Spinal cord (tissue), 10 donors: ENCODE measurements at places on chromosomes 4 and X.

DNA sequence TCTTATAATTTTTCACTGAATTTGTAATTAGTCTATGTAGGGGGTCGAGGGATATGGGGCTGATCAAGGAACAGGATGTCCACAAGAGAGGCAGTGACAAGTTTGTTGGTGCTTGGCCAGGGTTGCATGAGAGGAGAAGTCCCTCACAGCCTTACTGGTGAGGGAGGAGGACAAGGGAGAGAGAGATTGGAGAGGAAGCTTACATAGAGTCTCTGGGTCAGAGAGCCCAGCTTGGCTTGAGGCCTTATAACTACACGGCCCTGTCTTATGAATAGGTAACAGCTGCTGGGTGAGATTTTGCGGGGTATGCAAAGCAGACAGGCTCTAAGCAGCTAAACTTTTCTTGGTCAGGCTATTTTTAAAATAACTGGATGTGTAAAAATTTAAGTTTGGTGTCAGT is 37.9 kb upstream of the OTUD4 start:
- DNase-seq = no peak

- DNase-seq = no peak
Measured at GRCh38 chr4:139419388-139419914, 34.5 kb upstream of the RAB33B start.

DNA sequence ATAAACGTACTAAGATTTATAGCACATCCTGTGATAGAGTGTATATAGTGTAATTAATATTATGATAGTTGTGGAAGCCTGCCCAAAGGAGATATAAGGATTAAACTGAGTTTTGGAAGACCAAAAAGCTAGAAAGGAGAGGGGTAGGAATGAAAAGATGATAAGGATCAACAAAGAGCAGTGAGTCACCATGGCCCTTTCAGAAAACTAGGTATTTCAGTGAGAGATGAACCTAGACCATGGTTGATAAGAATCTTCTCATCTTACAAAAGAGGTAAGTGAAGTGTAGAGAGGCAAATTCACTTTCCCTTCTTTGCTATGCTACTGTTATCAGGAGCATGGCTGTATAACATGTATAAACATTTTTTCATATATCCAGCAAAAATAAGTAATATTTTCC is 133.8 kb upstream of the PLAC1 start:
- no peak for DNase-seq

DNA sequence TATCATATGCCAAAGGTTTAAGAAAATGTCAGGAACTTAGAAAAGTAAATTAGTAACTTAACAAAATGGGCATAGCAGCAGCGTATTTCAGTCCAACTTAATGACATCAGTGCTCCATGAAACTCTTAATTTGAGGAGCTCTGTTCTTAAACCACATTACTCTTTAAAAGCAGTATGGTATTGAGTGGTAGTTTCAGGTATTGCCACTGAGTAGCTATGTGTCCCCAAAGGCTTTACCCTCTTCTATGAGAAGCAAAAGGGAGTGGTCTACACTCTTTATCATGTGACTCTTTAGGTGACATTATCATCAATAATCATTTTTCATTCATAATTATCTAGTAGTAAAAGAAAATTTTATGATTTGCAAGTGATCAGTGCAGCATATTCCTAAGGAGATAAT is 158.3 kb downstream of the STIM2 start:
- DNase-seq = no peak

DNA sequence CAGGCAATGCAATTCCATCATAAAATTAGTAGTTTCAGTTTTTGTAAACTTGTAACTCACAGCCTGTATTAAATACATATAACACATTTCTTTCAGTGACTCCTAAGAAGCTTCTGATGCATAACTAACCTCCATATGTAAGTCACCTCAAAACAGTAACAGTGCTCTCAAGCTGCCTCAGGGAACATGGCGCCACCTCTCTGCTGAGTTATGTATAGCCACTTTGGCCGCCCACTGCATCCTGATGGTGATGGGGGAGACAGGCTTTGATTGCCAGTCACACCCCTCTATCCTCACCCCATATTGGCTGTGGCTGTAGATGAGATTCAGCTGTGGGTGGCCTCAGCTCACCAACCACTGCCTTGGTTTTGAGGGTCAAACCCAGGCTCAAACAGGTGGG is 54.3 kb downstream of the LRBA start:
- DNase-seq = no peak

- DNase-seq = no peak
Measured at GRCh38 chr4:151569650-151570049, 160.7 kb downstream of the FHIP1A start.

DNA sequence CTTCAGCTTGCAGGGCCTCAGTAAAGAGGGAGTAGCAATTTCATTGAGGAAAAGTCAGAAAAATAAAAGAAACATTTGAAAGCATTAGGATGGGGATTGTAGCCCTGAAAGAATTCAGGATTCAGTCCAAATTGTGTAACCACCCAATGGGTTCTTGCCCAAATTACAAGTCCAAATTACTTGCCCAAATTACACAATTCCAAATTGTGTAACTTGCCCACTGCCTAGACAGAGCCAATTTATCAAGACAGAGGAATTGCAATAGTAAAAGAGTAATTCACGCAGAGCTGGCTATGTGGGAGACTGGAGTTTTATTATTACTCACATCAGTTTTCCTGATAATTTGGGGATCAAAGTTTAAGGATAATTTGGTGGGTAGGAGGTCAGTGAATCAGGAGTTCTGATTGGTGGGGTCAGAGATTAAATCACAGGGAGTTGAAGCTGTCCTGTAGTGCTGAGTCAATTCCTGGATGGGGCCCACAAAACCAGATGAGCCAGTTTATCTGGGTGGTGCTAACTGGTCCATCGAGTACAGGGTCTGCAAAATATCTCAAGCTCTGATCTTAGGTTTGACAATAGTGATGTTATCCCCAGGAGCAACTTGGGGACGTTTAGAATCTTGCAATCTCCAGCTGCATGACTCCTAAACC is 18.1 kb upstream of the PAGE5 start:
- DNase-seq = no peak

DNA sequence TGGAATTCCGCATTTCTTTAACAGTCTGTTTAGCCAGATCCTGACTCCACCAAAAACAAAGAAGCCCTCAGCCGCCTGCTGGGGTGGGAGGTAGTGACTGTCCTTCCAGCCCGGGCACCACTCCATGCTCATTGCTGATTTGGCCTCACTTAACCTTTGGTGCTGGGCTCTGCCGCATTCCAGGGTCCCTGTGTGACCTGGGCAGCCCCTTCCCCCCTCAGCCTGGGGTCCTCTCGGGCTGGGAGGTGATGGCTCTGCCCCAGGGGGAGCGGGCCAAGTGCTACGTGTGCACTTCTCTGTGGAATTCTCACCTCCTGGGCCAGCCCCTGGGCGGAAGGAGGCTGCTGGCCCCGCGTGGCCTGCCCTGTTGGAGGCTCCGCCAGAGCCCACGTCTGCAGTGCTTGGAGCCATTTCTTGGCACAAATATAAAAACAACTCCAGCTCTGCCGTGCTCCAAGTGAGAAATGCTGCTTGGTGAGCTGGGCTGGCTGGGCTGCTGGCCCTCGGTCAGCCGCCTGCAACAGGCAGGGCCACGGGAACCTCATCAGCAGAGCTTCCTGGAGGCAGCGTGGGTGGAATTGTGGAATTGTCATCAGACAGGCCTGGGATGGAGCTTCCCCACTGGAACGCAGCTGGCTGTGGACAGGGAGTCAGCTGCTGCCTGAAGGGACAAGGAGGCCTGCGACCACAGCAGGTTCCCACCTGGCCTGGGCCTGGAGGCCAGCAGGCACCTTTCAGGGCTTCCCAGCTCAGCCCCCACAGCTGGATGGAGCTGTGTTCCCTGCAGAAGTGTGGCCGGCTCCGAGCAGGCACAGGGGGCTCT is 66.0 kb downstream of the TRMT44 start:
- DNase-seq = no peak

DNA sequence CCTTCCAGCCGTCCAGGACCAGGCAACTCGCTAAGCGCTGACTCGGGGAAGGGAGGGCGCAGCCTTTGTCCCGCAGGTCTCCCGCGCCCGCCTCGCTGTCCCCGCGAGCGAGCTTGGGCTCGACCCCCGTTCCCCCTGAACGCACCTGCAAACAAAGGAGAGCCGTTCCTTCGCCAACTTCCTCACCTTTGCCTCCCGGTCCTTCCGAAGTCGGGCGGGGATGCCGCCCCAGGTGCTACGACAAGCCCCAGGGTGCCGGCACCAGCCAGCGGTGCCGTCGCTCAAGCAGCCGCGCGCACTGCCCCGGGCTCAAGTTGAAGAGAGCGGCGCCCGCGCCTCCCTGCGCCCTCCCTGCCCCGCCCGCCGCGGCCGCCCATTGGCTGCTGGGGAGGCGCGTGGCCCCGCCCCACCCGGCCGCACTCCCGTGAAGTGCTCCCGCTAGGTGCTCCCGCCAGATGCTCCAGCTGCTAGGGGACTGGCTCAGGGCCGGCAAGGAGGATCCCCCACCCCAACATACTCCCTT is 107.1 kb downstream of the NSUN7 start:
- DNase-seq = peak; percentile 91

GRCh38 chr4:14399848-14400247 is 602.4 kb upstream of the CPEB2 start:
- DNase-seq = no peak

DNA sequence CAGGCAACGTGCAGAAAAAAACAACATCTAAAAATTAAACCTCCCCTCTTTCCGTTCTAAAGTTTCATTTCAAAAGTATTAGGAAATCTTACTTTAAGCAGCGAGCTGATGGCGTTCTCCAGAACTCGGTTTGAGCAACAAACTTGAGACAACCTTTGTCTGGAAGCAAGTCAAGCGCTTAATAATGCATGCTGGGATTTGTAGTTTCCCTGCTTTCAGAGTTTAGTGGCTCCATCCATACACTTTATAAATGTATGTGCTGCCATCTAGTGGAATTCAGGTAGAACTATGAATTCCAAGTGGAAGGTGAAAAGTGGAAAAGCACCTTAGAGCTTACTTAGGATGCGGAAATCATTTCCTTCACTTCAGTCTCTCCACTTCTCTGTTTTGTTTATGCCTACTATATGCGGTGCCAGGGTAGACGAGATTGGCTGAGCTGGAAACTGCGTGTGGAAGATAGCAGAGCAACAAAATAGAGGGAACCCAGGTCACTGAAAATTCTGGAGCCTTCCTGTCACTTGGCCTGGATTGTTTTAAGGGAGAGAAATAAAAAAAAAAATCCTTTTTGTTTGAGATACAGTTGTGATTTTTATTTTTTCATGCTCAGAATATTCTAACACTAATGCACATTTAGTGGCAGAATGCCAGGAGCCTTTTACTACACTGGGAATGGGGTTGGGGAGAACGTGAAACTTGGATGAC is at the start of gene BDH2:
BDH2 (minus strand) TSS at position 144 of the 702 bp plus-strand sequence. CDS start 3,580 bp downstream, outside the sequence.
- peak; percentile 83 for DNase-seq

- DNase-seq = no peak
Measured at GRCh38 chr4:122739174-122739573, 6.7 kb downstream of the BBS12 start.

DNA sequence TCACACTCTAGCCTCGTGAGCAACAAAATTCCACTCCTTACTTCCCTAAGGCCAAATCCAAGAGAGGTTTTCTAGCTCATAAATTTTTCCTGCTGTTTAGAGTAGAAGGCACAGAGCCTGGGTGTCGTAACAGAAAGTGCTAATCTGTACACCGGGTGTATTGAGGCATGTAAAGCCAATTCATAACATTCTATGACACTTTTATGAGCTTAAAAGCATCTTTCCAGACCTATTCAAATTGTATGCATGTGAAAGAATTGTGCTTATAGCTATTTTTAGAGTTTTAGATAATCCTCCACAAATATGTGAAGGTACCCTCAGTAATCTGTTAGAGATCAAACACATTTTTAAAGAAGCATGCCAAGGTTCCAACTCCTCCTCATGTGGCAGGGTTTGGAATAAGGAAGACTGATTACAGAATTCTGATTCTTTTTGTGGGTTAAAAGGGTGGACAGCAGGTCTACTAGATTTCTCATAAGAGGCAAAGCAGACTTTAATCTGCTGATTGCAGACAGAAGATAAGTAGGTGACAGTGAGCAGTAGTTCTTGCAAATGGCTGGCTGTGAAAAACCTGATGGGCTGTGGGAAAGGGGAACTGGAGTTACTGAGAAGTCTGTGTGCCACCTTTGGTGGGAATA is 25.5 kb upstream of the LRCH2 start:
- DNase-seq = no peak

DNA sequence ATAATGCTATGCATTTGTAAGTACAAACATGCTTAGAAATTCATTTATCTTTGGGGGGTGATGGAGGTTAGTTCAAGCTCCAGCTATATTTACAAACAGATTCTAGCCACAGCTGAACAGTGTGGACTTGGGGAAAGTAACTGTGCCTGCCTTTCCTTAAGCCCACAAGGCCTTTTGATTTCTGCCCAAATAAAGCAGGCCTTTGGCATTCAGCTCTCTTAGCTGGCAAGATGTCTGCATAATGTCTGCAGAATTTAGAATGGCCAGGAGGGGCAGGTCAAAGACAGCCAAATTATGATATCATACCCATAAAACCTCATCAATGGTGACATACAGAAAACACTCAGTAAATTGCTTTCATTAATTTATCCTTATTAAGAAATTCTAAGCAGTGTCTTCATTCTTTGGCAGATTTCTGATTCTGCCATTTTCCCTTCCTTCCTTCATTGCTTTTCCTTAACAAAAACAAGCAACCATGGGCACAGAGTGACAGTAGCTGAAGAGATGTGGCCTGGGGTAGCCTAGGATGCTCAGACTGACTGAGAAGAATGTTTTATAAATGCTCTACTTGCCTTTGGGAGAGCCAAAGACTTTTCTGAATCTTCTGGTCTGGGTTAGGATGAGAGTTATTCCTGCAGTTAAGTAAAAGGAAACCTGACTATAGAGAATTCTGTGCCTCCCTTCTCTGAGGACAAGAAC is 538.7 kb upstream of the NR3C2 start:
- DNase-seq = peak; percentile 50

DNA sequence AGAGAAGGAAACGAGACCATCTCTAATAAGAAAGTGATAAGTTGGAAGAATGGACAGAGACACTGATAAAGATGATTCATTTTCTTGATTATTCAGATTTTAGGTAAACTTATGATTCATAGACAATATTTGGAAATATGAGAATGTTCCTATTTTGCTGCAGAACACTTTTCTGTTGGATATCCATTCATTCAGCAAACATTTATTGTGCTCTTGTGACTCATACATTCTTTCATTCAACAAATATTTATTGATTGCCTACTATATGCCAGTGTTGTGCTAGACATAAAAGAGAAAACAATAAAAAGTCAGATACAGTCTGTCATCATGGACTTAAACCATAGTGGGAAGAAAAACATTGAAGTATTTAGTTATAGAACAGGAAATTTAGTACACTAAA is 1232.0 kb downstream of the STIM2 start:
- no peak for DNase-seq

GRCh38 chr4:10589799-10590198 is 94.8 kb downstream of the CLNK start:
- DNase-seq = no peak

GRCh38 chr4:138405934-138406567 is 163.9 kb upstream of the SLC7A11 start:
- no peak for DNase-seq

GRCh38 chr4:113692809-113693411 is 68.6 kb downstream of the CAMK2D start:
- no peak for DNase-seq

GRCh38 chr4:166092797-166093290 is 219.8 kb downstream of the TLL1 start:
- no peak for DNase-seq

GRCh38 chr4:129095811-129096454 is at the start of gene C4orf33:
C4orf33 (plus strand) TSS chr4:129096152; CDS start chr4:129102611, 6,459 bp downstream.
- no peak for DNase-seq
